ENCODE measurements at places on chromosomes 1 and 21.

DNA sequence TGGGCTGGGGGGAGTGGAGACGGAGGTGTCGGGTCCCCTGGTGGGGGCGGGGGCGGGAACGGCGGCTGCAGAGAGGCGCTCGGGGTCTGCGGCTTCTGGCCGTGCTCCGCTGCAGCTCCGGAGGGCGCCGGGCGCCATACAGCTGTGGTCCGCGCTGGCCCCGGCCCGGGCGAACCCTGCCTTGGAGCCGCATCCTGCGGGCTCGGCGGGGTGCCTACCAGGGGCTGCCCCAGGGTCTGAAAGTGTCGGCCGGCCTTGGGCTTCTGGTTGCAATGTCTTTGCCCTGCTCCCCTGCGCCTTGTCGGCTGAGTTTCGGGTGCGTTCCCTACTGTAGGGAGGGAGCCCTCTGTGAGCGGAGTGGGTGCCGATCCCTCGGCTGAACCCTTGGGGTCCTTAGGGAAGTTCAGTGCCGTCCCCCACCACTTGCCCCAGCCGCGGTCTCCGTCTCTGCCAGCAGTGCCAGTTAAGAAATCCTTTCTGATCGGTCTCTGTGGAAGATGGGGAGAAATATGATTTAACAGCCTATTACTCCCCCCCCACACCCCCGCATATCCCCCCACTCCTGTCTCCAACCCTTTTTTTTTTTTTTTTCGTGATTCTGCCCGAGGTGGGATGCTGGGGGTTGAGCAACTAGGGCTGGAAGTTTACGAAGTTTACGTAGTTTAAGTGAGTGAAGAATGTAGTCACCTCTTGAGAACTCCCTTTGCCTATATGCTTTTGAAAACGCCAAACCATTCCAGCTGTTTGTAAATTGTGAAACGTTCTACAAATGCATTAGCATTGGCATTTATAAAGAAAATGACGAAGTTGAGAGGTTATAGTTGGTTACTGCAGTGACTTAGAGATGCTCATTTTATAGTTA is 588 bp downstream of the NEXN start:
- peak; percentile 0 for DNase-seq

DNA sequence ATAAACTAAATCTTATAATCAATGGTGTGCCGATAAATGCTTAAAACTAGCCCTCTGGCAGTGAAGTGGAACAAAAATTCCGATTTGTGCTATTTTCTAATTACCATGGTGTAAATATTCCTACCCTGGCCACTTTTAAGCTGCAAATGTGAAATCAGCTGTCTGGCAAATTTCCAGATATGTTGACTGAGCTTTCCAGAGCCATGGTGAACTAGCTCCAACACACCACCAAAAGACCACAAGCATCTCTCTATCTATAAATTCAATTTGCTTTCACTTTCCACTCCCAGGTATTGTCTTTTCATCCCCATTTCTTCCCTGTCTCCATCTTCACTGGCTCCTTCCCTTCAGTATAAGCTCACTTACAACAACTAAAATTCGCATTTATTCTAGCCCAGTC is 152.3 kb upstream of the RGS18 start:
- DNase-seq: no peak

DNA sequence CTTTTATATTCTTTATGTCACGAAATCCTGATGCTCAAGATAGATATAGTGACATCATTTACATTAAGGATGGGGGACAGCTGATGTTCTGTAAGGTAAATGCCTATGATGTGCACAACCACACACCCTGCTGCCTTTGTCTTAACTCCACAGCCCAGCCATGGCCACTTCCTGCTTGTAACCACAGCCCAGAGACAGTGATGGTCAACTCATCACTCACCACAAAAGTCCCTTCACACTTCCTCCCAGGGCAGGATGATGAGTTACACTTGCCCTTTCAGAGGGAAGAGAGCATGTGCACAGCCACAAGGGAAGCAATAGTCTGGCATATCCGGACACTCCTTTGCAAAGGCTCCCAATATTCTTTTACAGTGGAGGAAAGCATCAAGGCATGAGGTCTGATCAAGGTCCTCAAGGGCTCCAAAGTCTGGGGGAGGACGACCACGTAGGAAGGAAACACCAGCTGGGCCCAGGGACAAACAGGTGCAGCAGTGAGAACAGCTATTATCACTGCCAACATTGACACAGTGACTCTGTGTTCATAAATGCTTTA is 53.8 kb downstream of the PLPP3 start:
- DNase-seq: no peak

DNA sequence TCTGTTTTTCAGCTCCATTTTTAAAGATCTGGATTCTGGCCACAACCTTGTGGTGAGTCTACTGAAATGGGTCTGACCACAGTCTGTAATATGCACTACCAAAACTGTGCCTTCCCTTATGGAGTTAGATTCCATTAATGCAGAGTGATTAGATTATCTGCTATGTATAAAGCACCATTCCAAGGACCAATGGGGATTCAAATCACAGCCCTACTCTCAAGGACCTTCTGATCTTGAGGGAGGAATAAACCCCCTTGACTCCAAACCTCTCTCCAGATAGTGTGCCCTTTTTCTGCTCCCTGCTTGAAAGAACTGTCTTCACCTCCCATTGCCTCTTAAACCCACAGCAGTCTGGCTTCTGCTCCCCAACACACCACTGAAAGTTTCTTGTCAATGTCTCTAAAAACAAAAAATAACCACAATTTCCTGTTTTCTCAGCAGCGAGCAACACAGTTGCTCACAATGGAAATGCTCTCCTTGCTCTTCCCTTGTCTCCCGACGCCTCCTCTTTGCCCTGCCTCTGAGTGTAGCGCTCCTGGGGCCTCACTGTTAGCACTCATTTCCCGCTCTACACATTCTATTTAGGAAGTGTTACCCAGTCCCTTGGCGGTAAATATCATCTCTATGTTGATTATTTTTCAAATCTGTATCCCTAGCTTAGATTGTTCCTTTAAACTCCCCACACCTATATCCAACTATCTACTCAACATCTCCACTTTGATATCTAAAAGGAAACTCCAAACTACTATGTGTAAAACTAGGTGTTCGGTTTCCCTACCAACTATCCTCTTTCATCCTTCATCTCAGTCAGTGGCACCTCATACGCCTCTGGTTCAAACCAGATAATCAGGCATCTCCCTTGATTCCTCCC is 13.6 kb downstream of the PCNX2 start:
- DNase-seq: peak; percentile 6

- DNase-seq: no peak
These were observed 55.7 kb downstream of the XCL2 start for GRCh38 chr1:168488138-168488537.

- no peak for DNase-seq
These were observed 94.0 kb downstream of the TMEM200B start for GRCh38 chr1:29029667-29030066.

DNA sequence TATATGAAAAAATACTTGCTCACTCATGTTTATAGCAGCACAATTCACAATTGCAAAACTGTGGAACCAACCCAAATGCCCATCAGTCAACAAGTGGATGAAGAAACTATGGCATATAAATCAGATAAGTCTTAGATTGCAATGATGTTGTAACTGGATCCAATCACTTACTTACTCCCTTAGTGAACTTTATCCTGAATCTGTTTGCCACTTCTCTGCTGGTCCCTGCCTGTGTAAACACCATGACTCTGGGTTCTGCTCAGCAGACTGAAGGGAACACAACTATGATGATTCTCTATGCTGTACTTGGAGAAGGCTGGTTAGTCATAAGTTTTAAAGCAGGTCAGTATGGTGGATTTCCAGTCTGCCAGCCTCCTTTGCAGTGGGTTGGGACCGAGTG is 391.2 kb downstream of the RWDD3 start:
- no peak for DNase-seq

GRCh38 chr21:34724857-34725195 is 56.0 kb downstream of the CLIC6 start:
- DNase-seq: no peak

GRCh38 chr1:152513081-152513480 is 1.2 kb upstream of the CRCT1 start:
- DNase-seq: no peak

All from T-cell (primary cell).